ENCODE measurements at places on chromosomes 2 and 18.

- no peak for DNase-seq
These were observed 11.2 kb downstream of the AOX1 start for GRCh38 chr2:200596774-200597570.

GRCh38 chr2:2653231-2653630 is 322.2 kb upstream of the MYT1L start:
- DNase-seq: peak; percentile 17

DNA sequence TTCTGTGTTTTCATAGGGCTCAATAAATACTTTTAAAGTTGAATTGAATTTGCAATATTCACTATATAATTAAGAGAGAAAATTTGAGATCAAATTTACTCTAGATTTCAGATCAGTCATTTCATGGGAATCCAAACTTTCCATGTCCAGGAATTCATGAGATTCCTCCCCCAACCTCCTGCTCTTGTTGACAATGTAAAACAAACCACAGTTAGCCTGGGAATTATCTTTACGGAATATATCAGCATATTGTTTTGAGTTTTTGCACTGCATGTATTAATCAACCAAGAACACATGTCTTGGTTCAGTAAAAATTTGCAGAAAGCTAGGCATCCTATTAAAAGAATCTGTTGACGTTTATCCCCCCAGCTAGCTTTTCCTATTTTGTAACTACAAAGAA is 42.3 kb downstream of the CYP1B1 start:
- DNase-seq: no peak

- no peak for DNase-seq
These were observed 32.2 kb upstream of the MAP3K20 start for GRCh38 chr2:173043476-173043875.

DNA sequence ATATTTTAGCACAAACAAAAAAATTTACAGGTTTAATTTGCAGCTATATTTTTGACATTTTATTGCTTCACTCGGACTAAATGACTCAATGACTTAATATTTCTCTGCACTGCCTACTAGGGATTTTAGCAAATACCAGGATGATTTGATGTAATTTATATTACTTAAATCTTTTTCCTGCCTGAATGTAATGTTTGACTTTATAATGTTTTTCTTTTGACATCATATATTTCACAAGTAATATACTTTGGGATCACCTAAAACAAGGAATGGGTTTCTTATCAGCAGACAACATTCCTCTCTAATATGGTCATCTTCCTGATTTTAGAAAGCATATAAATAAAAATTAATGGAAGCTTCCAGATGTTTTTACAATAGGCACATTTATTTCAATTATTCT is 253.2 kb upstream of the EPC2 start:
- no peak for DNase-seq

GRCh38 chr2:197159661-197160211 is 150.8 kb downstream of the ANKRD44 start:
- no peak for DNase-seq

- no peak for DNase-seq
These were observed 199.3 kb upstream of the EPAS1 start for GRCh38 chr2:46097714-46098480.

DNA sequence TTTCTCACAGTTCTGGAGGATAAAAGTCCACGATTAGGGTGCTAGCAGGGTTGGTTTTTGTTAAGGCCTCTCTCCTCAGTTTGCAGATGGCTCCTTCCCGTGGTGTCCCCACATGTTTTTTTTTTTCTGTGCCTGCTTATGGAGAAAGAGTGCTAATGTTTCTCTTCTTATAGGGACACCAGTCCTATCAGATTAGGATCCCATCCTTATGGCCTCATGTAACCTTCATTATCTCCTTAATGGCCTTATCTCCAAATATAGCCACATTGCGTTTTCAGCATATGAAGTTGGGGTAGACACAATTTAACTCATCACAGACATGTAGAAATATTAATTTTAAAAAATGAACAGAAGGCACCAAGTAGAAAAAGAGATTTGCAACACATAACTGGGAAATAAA is 755.7 kb upstream of the CELF4 start:
- DNase-seq: no peak

DNA sequence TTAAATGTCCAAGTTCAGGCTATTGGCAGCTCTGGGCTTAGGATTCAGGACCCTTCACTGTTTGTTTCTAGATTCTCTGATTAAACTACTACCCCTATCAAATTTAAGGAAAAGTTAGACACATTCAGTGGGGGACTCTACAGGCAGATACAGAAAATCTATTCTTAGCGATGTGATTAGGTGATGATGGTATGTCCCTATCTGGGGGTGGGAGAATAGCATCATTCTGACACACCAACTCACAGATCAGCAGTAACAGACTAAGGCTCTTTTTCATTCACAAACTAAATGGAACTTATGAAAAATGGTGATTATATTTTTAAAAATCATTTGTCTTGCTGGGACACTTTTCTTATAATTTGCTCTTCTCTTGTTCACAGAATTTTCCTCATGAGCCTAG is 232.9 kb upstream of the CDH2 start:
- DNase-seq: no peak

DNA sequence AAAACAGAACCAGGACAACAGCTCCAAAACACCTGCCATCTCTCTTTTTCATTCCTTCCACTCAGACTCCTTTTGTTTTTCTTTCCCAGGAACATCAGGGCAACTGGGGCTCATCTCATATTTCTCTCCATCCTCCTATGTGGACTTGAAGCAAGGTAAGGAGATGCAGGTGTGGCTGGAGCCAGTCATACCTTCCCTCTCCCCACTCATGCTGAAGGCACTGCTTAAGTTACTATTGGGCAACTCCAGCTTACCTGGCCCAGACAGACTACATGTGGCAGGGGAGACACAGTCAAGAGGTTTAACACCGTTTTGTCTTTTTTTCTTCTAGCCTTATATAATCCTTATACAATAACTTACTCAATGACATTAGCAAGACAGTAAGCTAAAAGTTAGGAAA is 38.4 kb downstream of the LAMA1 start:
- no peak for DNase-seq

DNA sequence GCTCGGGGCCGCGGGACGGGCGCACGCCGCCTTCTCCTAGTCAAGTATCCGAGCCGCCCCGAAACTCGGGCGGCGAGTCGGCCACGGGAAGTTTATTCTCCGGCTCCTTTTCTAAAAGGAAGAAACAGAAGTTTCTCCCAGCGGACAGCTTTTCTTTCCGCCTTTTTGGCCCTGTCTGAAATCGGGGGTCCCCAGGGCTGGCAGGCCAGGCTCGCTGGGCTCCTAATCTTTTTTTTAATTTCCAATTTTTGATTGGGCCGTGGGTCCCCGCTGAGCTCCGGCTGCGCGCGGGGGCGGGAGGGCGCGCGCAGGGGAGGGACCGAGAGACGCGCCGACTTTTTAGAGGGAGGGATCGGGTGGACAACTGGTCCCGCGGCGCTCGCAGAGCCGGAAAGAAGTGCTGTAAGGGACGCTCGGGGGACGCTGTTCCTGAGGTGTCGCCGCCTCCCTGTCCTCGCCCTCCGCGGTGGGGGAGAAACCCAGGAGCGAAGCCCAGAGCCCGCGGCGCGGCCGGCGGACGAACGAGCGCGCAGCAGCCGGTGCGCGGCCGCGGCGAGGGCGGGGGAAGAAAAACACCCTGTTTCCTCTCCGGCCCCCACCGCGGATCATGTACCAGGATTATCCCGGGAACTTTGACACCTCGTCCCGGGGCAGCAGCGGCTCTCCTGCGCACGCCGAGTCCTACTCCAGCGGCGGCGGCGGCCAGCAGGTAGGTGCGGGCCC is 617 bp downstream of the FOSL2 start:
- no peak for DNase-seq

- no peak for DNase-seq
These were observed 25.8 kb downstream of the CASP10 start for GRCh38 chr2:201208563-201209252.

DNA sequence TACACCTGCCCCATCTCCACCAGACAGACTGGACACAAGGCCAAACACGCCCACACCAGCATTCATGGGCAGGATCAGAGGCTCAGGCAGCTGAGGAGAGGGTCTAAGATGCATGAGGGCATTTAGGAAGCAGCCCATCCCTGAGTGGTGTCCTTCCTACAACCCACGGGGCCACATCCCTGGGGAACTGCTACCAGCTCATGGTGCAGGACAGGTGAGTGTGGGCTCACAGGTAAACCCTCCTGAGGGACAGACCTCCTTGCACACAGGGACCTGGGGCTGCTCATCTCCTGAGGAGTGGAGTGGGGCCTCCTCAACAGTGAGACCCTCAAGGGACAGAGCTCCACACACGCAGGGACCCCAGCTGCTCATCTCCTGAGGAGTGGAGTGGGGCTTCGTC is 14.6 kb downstream of the PARD6G start:
- DNase-seq: no peak

DNA sequence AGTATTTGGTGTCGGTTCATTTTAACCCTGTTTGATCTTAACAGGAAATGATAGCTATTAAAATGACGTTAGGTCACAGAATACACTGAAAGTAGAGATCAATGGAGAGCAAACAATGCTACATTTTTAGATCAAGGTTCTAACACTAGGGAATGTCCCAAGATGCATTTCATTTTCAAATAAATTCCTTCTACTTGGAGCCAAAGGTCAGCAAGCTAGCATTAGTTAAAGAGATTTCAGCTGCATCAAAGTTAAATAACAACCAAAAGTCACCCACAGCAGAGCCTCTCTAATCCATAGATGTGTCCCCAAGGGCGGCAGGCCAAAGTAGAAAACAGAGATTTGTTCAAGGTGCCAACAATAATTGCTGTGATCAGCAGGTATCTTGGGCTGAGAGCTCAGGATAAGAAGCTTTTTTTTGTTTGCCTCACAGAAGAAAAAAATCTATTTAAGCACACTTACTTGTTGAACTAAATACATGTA is 1233.6 kb upstream of the TMEFF2 start:
- DNase-seq: no peak

Measured in NCI-H1092 treated with DMSO at 0.1 percent for 48 hours (cell line).